CD4-positive, alpha-beta T cell treated with Interferon alpha-2 for 1 hour (primary cell): ENCODE measurements at places on chromosomes 6 and 20.

GRCh38 chr6:37763413-37763812, 56.1 kb upstream of the ZFAND3 start:
- DNase-seq = no peak

GRCh38 chr6:129936329-129937165, 75.4 kb upstream of the TMEM244 start:
- DNase-seq = peak; percentile 33

GRCh38 chr20:48749437-48749836, 78.4 kb downstream of the PREX1 start:
- DNase-seq = no peak

- no peak for DNase-seq
Measured at GRCh38 chr6:63883597-63883996, 248.0 kb downstream of the PHF3 start.

GRCh38 chr6:119215885-119216590, 133.5 kb downstream of the MAN1A1 start:
- DNase-seq = no peak

DNA sequence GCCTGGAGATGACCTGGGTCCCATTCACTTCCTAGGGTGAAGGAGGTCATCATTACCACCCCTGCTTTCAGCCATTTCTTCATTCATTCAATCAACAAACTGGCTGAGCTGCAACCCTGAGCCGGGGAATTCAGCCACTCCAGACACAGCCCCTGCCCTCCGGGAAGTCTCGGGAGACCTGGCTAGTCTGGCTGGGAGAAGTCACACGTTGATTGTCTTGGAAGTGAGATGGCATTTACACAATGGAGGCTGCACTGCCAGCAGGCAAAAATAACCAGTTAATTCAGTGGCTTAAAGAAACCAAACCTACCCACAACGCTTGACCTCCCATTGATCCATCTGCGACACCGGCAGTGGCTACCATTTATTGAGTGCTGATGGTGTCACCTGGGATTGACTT, 2.0 kb upstream of the PMEPA1 start:
- DNase-seq = no peak

DNA sequence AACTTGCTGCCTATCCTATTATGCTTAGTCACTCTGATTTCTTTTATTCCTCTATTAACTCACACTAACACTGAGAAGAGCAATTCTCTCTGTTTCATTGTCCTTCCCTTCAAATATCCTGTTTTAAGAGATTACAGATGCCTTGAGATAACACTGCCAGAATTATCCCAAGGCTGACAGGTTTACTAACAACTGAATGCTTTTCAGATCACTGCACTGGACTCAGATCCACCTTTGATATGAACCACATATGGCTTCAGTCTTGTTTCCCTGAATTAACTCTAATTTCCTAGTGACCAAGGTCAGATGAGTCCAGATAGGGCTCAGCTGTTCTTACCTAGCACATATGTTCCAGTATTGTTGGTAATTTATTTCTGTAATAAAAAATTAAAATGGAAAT, 633.1 kb downstream of the GRIK2 start:
- no peak for DNase-seq

GRCh38 chr6:112232845-112233256, 21.5 kb downstream of the LAMA4 start:
- no peak for DNase-seq
